NCI-H510A (cell line): ENCODE measurements at places on chromosomes 12 and 14.

- DNase-seq = no peak
Observed at GRCh38 chr14:83958359-83958758, 1571.6 kb upstream of the FLRT2 start.

- DNase-seq = no peak
Observed at GRCh38 chr12:7142056-7142644, 12.0 kb downstream of the CLSTN3 start.

GRCh38 chr14:77143071-77143470 is 1.5 kb upstream of the ZDHHC22 start:
- no peak for DNase-seq

DNA sequence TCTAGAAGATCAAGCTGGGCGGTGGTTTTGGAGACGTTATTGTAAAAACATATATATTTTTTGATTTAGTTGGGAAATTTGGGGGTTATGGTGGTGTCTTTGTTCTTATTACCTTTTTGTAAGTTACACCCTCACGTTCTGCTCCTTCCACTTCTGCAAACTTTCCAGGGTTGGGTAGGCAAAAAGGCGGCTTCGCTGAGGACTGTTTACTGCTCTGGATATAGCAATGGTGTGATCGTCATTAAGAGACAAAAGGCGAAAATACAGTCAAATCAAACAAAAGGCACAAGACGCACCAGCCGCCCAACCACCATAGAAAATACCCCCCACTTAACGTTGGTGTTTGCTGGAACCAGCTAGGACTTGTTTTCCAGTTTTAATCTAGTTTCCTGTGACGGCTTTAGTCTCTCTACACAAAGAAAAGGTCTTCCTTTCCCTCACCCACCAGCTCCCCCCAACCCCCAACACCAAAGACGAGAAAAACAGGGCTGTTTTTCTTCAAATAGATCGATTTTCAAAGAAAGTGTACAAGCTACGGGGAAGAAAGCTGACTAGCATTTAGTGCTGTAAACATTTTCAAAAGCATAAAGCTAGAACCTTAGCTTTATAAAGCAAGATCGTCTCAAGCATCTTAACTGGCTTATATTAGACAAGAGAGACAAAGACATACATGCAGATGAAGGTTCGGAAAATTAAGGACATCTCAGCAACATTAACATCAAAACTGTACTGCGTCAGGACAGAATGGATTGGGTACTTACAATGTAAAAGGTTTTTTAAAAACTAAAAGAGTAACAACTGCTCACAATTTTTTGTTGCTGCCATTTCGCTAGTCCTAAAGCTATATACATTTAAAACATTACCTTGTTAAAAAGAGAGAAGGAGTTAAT is 2.0 kb upstream of the SETD1B start:
- no peak for DNase-seq

GRCh38 chr14:32508281-32508680 is 179.2 kb downstream of the AKAP6 start:
- DNase-seq = no peak

DNA sequence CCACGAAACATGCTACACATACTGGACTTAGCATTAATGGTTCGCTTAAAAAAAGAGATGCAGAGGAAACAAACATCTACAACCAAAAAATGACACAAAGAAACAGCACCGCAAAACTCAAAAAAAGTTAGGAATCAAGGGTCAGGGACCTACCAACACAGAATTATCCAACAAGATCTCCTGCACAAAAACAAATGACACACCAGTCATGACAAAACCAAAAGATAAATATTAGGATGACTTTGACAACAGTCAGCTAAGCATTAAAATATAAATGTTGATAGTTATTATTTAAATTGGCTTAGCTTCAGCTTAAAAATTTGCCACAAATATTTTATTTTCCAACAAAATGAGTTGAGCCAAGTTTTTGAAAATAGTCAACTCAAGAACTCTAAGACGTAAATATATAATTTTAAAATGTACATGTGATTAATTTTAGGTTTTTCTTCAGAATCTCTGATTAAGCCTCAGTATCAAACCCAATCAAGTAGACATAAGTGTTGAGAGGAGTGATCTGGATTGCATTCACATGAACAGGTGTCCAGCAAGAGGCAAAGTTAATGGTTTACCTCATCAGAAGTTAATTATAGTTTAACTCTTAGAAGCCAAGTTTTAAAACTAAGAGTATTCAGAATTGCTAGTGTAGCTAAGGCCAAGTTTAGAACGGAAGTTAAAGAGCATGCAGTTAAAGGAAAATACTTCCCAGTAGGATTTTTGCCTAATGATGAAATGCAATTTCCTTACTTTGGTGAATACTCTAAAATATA is 79.9 kb downstream of the HEATR5A start:
- no peak for DNase-seq

GRCh38 chr12:11023387-11023786 is 967 bp upstream of the TAS2R19 start:
- no peak for DNase-seq
